Mesendoderm (in vitro differentiated cells): ENCODE measurements at places on chromosomes 3 and 15.

GRCh38 chr3:134311265-134311664, 60.6 kb upstream of the RYK start:
- DNase-seq: no peak

DNA sequence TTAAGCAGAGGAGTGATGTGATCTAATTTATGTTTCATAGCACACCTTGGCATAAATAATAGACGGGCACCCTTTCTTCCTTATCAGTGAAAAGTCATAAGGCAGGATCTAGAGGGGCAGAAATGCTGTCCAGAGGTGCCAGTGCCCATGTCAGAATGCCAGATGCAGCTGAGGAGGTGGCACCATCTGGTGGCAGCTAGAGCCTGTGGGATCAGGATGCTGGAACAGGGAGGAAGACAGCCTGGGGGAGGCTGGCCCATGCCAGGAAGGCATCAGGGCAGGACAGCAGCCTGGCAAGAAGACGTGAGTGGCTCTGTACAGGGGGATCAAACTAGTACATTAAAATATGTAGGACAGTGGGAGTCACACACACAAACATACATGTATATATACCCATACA, 16.5 kb downstream of the MYH15 start:
- no peak for DNase-seq

- no peak for DNase-seq
These were observed 483 bp downstream of the VPS13C start for GRCh38 chr15:62059816-62060112.

- peak; percentile 86 for DNase-seq
These were observed 33.1 kb downstream of the RAB11A start for GRCh38 chr15:65902373-65902772.

GRCh38 chr15:68450192-68450591, 18.2 kb upstream of the ITGA11 start:
- DNase-seq: no peak

DNA sequence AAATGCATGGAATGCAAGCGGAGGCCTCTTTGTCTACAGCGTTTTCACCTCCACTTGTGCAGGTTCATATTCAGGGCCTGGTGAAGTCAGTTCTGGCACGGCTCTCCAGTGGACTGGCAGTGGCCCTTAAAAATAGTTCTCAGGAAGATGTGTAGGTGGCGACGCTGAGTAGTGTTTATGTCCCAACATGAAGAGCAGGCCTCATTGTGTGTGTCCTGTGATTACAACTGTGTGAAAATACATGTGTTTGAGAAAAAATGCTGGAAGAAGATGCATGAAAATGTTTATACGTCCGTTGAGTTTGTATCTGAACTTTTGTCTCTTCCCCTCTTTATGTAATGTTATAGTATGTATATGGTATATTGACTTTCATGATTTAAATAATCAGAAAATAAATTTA, 7.2 kb downstream of the LIPC start:
- peak; percentile 66 for DNase-seq

DNA sequence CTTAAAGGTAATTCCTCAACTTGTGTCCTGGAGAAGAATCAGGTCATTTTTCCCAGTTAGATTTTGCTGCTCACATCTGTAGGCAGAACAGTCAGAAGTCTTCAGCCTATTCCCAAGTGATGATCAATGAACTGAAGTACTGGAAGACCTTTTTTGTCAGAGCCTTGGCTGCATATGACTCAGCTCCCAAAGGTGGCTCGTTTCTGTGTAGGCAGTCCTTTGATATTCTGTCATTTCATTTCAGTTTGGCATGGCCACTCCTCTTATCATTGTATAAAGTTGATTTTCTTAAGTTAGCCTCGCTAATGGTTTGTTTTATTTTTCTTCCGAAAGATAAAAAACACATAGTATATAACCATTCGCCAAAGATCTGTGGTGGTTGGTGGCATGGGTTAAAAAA, 90.7 kb downstream of the KLHL25 start:
- DNase-seq: no peak

GRCh38 chr15:44034933-44035624, 160.0 kb downstream of the FRMD5 start:
- no peak for DNase-seq

GRCh38 chr3:49015765-49016164, 2.6 kb downstream of the DALRD3 start:
- no peak for DNase-seq

- no peak for DNase-seq
These were observed 605.8 kb upstream of the DPPA4 start for GRCh38 chr3:109943181-109943580.

- DNase-seq: no peak
These were observed 21.1 kb downstream of the GAP43 start for GRCh38 chr3:115644391-115644790.

DNA sequence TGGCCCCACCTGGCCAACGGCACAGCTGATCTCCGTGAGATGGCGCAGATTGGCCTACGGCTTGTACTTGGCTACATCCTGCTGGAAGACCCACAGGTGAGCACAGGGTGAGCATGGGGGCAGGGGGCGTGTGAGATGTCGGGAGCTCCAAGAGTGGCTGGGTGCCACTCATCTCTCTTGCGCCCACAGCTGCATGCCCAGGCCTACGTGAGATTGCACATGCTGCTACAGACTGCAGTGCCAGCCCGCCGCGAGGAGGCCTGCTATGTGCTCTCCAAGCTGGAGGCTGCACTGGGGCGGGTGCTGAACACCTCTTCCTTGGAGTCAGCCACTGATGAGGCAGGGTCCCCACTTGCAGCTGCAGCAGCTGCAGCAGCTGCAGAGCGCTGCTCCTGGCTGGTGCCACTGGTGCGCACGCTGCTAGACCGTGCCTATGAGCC, 22.3 kb downstream of the NBEAL2 start:
- no peak for DNase-seq

DNA sequence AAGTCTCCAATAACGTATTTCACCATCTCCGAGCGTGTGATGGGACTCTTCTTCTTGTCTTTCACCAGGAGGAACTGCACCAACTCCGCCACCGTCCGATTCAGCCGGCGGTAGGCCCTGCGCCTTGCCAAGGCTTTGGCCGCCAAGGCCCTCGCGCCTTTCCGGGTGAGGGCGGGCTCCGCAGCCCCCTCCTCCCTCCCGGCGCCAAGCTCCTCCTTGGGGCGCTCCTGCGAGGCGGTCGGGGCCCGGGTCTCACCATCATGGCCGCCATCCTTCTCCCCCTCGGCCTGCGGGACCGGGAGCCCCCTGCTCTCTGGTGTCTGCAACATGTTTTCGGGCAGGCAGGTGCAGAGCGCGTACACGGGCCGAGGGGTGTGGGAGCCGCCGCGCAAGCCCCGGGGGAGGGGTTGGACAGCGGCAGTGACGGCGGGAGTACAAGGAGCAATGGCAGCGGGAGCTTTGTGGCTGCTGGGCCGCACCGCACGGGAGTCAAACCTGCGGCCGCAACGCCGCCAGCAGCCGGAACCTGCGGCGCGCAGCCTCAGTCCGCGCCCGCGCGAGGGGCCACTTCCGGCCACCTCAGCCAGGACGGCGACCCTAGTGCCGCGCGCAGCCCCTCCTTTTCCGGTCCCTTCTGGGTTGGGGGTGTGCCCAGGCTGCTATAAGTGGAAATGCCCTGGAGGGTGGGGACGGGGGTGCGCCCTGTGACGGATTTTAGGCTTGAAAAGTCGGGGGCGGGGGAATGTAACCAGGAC, at the start of gene MAGEF1:
TSS of gene MAGEF1 (minus strand) at position 572 of the 755 bp plus-strand sequence. CDS start at position 329, 243 bp downstream.
- DNase-seq: peak; percentile 93

DNA sequence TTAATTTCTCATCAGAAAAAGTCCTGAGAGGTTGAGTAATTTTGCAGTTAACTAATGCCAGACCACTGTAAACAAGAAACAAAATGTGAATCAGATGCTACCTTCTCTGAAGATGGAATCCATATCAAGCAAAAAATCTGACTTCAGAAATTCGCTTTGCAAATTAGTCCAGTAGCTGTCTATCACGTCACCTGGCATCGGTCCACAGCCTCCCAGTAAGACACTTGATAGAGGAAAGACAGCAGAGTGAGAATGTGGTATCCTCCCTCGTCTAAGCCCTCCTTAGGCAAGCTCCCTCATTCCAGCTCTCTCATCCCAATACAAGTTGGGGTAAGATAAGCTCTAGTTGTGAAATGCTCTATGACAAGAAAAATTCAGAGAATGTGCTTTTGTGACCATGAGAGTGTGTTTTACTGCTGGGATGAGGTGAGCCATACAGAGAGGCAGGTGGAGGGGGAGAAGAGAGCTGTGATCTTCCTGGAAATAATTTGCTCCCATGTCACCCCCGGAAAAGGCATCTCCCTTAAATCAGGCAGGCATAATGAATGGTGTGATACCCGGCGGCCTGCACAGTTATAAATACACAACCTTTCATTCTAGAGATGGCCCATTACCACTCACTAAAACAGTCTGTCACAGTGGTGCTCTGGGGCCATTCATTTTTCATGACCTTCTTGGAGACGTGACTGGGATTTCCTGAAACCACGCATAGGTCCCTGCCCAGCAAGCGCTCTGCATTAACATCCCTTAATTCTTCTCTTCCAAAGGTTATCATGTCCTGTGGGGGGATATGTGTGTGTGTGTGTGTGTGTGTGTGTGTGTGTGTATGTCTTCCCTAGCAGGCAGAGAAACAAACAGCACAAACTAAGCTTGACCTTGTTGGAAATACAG, 602.0 kb upstream of the KCNMB2 start:
- peak; percentile 95 for DNase-seq

DNA sequence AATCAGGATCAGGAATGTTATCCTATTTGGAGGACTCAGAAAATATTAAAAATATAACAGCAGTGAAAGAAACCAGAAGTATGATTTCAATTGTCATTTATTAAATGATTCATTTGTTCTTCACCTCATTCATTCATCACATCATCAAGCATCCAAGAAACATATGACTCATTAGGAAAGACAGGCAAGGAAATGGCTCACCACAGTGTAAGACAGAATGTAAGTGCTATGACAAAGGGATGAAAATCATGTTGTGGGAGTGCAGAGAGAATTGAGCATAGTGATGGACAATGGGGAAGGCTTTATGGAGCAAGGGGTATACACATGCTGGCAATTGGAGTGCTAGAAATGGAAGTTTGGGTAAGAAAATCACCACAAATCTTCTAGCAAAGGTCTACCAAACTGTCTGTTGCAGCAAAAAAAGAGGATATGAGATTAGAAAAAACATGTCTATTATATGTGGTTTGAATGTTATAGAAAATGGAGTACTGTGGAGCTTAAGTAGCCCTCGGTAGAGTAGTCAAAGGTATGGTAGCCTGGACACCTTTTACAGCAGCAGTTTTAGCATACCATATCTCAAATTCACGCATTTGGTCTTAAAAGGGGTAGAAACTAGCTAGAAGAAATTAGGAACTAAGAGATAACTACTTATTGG, 111.1 kb upstream of the GPR149 start:
- no peak for DNase-seq

GRCh38 chr15:71654042-71654719, 156.2 kb upstream of the NR2E3 start:
- no peak for DNase-seq

DNA sequence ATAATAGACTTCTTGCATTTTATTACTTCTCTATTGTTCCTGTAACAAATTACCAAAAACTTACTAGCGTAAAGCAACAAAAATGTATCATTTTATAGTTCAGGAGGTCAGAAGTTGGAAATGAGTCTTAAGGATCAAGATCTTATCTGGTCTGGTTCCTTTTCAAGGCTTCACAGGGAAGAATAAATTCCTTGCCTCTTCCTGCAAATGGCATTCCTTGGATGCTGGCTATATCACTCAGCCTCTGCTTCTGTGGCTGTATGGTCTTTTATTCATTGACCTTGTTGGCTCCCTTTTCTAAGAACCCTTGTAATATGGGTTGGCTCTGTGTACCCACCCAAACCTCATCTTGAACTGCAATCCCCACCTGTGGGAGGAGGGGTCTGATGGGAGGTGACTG, 478.4 kb upstream of the THBS1 start:
- DNase-seq: peak; percentile 60

GRCh38 chr15:61318802-61319525, 89.9 kb upstream of the RORA start:
- no peak for DNase-seq

DNA sequence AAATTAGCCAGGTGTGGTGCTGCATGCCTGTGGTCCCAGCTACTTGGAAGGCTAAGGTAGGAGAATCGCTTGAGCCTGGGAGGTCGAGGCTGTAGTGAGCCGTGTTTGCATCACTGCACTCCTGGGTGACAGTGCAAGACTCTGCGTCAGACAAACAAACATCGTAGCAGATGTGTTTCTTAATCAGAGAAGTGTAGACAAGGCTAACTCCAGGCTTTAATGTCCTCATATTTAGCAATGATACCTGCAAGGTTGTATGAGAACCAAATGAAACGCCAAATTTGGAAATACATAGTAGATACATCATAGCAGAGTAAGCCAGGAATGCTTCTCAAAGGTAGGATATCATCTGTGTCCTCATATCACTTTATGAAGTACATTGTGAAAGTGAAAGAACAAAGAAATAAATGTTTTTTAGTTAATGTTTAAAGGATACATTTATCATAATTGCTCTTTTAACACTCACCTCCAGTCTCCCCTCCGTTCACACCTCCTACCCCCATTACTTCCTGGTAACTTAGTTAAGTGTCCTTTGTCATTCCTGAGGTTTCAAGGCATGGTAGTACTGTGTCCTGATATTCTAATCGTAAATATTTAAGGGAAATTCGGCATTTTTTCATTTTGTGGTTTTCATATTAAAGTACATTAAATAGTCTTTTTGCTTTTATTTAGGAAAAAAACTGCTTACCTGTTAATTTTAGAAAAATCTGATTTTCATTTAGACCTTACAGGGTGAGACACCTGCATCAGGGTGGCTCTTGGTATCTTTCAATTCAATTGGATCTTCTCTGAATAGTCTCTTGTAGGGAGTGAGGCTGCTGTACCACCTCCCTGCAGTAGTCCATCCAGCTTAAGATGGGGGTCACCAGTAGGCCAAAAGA, 96.1 kb downstream of the OPA1 start:
- no peak for DNase-seq

DNA sequence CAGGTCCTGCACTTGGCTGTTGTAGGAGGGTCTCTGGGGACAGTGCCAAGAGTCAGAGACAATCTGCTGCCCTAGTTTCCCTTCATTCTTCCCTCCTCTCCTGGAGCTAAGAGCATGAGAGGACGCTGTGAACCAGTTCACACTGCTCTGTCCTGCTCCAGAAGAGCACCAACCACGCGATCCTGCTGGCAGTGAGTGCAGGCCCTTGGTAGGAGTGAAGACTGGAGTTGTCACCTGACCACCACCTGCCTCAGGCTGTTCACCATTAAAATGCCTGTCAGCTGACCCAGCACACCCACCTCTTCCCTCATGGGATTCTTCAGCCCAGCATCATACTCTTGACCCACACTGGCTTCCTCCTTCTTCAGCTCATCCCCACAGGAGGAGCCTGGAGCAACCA, 2.9 kb downstream of the TM6SF1 start:
- no peak for DNase-seq

GRCh38 chr15:36671017-36671416, 91.6 kb downstream of the CDIN1 start:
- DNase-seq: no peak
